NCI-H2171 treated with DMSO at 0.1 percent for 48 hours (cell line): ENCODE measurements at places on chromosomes 7 and 10.

- DNase-seq: no peak
These were observed at the start of gene GRM3 for GRCh38 chr7:86643561-86644281. Gene GRM3 (plus strand): TSS chr7:86643909. CDS start chr7:86765146, 121,237 bp downstream.

- DNase-seq: peak; percentile 6
These were observed 8.3 kb upstream of the TMEM168 start for GRCh38 chr7:112798274-112799159.

DNA sequence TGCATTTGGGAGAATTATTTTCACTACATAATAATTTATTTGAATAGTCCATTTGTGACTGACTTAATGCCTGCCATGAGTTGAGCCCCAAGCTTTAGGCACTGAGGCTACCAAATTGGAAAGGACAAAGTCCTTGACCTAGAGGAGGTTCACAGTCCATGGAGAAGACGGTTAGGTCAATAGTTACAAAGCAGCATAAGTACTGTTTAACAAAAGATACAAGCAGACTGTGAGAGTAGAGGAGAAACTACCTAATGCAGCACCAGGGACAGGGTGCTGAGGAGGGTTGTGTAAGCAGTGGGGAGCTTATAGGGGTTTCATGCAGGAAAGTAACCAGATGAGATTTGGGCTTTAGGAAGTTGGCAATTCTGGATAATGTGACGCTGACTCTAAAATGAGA lies 139.2 kb downstream of the LCOR start:
- no peak for DNase-seq

GRCh38 chr7:25633426-25634036 lies 405.2 kb upstream of the NPVF start:
- peak; percentile 12 for DNase-seq

GRCh38 chr10:70258216-70258615 lies 25.0 kb upstream of the PPA1 start:
- no peak for DNase-seq

DNA sequence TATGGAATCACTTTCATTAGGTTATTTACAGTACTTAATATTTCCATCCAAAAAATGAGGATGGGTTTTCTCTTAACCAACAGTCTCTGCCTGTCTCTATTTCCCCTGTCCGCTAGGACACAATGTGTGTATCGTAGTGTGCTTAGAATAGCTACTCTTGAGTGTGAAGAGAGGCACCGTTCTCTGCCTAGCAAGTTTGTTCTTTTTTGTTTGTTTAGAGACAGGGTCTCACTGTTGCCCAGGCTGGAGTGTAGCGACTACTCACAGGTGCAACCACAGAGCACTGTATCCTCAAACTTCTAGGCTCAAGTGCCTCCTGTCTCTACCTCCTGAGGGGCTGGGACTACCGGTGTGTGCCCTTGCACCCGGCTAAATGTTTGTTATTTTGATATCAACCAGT lies 121.9 kb downstream of the ANK3 start:
- no peak for DNase-seq

- no peak for DNase-seq
These were observed 24.6 kb downstream of the VSIR start for GRCh38 chr10:71748671-71749191.

DNA sequence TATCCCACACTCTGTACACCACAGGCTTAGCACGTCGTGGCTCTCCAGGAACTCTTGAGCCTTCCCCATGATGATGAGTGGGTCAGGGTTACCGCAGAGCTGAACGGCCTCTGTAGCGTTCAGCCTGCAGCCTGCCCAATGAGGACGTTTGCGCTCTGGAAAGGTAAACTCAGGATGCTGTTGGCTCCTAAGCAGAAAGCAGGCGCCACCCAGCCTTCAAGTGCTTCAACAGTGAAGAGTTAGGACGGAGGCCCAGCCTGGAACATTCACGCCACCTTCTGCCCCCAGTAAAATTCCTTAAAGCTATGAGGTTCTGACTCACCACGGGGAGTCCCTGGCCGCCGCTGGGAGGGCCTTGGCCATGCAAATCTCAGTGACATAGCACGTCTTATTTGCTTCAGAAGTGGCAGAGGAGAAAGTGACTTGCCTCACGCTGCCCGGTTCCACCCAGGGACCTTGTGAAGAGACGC lies 161.5 kb upstream of the SH2B2 start:
- DNase-seq: no peak

DNA sequence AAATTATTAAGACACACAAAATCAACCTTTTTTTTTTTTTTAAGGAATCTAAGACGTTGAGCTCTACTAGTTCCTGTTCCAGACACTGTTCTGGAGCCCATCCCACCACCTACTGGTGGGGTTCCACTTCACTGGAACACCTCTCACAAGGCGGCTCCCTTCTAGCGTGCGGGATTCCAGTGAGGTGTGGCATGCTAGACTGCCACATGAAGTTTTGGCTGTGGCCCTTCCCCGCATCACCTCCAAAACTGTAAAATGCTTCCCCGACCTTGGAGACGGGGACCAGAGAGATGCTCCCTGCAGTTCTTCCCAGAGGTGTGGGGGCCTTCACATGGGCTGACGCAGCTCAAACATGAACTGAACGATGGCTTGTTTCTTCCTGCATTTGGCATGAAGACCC lies 12.6 kb downstream of the FAM53B start:
- DNase-seq: no peak

GRCh38 chr10:67697724-67698131 lies 1.7 kb upstream of the CTNNA3 start:
- peak; percentile 16 for DNase-seq

DNA sequence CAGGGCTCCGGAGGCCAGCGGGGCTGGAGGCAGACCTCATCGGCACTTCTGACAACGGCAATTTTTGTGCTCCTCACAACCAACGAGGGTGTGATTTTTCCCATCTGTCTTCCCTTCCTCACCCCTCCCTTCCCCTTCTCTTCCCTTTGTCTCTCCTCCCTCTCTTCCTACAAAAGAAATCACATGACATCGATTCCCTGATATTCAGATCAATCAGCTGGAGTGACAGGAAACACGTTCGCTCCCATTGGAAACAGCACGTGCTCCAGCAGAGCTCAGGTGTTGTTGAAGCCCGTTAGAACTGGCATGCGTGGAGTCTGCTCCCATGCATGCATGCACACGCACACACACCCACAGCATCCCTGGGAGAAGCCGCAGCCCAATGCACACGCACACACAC lies 222.4 kb downstream of the PTPRN2 start:
- DNase-seq: no peak

GRCh38 chr10:26432938-26433337 lies 5.2 kb upstream of the APBB1IP start:
- DNase-seq: no peak

DNA sequence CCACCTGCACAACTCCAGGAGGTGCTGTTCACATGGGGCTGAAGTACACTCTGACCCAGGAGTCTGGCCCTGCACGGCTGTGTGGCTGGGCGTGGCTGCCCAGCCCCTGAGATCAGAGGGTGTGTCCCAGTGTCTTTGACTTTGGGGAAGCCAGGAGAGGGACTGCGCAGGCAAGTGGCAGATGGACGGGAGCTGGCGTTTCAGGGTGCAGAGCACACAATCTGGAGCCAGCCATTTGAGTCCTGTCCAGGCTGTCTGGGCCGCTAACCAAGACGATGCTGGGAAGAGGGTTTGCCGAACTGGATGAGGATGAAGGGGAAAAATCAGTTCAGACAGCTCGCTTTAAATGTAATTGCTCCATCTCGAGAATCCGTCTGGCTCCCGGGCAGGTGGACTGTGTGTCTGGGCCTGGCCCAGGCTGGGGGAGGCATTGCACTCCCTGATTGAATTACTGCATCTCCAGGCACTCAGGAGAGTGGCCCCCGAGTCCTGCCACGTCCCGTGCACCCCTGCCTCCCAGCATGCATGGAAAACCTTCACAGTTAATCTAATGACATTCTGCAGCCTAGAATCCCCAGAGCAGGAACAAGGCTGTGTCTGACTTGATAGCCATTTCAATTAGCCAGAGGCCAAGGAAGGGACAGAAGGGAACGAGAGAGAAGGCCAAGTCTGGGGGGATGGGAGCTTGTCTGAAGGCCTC lies 120.8 kb upstream of the NANOS1 start:
- DNase-seq: no peak

DNA sequence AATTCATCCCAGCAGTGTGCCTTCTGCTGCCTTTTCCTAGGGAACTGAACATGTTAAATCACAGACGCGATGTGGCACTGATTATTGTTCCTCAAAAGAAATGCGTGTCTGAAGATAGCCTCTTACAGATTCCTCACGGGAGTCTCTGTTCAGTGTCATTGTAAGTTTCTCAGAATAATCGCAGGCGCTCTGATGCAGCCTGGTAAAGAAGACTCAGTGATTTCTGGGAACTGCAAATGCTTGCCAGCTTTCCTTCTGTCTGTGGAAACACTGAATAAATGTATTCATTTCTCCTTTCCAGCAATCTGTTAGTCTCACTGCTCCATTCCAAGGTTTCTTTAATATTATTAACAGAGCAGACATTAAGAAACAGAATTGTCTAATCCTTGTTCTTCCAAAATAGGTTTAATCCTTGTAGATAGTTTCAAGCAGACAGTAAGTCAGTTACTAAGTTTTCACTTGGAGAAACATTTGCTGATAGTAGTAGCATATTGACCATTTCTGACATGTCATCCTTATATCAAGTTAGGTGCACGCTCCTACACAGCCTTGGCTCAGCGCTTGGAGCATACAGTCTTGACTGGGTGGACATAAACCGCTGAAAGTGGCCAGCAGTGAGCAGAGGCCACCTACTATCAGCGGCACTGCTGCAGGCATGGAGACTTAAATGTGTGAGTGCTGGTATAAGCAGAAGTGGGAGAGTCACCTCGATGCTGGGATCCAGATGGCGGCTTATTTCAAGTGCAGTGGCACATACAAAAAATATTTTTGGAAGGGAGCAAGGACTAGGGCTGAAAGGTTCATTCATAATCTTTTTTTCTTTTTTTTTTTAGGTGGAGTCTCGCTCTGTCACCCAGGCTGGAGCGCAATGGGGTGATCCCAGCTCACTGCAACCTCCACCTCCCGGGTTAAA lies 27.7 kb downstream of the MMRN2 start:
- no peak for DNase-seq

DNA sequence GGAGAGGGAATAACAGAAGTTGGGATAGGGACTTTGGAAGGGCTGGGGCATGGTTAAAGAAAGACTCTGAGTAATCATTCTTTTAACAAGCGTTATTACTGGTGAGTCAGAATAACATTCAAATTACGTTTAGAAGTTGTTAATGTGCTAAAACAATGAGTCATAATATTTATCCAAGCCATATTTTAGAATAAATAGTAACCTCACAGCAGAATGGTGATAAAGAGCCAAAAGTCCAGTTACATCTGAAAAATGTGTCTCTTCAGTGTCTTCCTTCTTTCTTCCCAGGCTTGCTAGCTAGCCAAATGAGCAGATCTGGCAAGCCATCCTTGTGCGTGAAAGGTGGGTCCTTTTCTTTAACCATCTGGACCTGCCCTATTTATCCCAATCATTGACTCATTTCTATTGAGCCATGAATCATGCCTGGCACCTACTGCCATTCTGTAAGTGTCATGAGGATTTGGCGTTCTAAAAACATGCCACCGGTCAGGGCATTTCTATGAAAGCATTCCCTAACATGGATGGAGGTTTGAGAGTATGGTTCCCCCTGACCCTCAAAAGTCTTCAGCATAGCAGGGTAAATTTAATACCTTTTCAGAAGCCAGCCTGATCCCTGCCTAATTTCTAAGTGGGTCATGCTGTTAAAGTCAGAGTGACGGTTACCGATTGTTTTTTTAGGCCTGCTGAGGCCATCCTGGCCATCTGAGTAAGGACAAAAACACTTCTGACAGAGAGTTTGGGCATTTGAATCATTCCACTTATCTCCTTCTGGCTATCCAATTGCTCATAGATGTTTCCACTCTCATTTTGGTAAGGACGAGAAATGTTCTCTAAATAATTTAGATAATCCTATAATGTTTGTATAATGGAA lies 26.9 kb downstream of the MYPN start:
- no peak for DNase-seq

GRCh38 chr7:73705551-73705920 lies 13.9 kb downstream of the STX1A start:
- DNase-seq: no peak

DNA sequence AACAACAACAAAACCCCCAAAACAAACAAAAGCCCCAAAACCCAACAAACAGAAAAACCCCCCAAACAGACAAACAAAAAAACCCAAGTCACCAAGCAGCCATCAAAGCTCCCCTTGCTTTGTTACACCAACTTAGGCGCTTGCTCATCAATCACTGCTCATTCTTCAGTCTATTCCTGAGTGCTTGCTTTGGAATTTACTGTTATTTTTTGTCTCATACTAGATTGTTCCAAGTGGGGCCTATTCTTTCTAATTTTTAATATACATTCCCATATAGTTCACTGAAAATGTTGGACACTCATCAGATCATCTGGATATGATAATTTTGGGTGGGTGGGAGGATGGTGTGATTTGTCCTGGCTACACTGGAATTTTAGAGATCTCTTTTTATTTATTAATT lies 126.0 kb upstream of the JCAD start:
- no peak for DNase-seq

- DNase-seq: no peak
These were observed 290.3 kb upstream of the VWC2 start for GRCh38 chr7:49483142-49483541.

DNA sequence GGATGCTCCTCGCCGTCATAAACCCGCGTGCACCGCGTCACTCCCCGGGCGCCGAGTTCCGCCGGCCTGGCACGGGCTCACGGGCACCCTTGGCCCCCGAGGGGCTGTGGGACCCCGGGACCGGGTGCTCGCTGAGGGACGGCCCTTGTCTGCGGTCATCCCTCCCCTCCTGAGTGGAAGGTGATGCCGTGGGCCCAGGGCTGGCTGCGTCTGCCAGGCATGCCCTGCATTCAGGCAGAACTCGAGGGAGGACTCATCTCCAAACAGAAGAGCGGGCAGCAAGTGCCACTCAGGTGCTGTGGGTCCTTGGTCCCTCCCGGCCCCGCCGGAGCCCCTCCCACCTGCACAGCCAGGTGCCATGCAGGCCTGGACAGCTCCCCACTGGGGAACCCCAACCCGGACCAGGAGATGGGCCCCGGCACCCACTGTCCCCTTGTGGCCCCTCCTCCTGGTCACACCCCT lies 61.3 kb downstream of the UNCX start:
- DNase-seq: no peak

- DNase-seq: no peak
These were observed 10.3 kb upstream of the WDR86 start for GRCh38 chr7:151420144-151420543.

- DNase-seq: no peak
These were observed 179.1 kb downstream of the SFMBT2 start for GRCh38 chr10:7231509-7232414.

GRCh38 chr7:74617180-74617744 lies 40.3 kb upstream of the GTF2I start:
- peak; percentile 77 for DNase-seq

- no peak for DNase-seq
These were observed 125.9 kb downstream of the CFTR start for GRCh38 chr7:117605712-117606111.

- no peak for DNase-seq
These were observed 424.6 kb downstream of the PAXIP1 start for GRCh38 chr7:154578336-154578735.

- no peak for DNase-seq
These were observed 13.8 kb upstream of the CYREN start for GRCh38 chr7:135184254-135184841.

DNA sequence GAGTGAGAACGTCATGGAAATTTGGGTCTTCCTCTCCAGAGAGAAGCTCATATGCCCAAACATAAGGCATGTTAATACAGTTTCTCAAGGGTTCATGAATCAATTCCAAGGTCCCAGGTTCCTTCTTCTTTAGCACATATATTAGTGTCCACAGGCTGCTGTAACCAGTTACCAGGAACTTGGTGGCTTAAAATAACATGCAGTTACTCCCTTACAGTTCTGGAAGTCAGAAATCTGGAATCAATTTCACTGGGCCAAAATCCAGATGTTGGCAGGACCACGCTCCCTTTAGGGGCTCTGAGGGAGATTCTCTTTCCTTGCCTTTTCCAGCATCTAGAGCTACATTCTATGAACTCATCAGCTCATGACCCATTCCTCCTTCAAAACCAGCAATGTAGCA lies 64.8 kb downstream of the MRC1 start:
- DNase-seq: no peak
